ENCODE measurements at places on chromosomes 5 and 9.

DNA sequence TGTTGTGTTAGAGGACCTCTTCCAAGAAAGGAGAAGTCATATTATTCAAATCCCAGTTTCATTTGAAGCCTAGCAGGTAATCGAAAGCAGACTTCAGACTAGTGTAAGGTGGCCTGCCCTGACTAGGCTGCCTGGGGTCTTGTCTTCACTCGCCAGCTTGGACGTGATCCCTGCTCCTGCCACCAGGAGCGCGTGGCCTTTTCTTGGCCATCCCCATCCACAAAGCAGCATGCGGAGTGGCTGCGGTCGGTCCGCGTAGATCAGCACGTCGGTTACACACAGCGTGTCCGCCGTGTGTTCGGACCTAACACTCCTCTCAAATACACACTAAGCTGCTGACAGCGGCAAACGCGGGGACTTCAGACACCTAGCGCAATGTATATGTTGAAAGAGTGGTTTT is 37.3 kb downstream of the CFAP77 start:
- DNase-seq, result no peak

- no peak for DNase-seq
Measured at GRCh38 chr5:89441965-89442364, 559.0 kb upstream of the MEF2C start.

GRCh38 chr9:132873403-132873802 is 4.7 kb downstream of the AK8 start:
- no peak for DNase-seq

DNA sequence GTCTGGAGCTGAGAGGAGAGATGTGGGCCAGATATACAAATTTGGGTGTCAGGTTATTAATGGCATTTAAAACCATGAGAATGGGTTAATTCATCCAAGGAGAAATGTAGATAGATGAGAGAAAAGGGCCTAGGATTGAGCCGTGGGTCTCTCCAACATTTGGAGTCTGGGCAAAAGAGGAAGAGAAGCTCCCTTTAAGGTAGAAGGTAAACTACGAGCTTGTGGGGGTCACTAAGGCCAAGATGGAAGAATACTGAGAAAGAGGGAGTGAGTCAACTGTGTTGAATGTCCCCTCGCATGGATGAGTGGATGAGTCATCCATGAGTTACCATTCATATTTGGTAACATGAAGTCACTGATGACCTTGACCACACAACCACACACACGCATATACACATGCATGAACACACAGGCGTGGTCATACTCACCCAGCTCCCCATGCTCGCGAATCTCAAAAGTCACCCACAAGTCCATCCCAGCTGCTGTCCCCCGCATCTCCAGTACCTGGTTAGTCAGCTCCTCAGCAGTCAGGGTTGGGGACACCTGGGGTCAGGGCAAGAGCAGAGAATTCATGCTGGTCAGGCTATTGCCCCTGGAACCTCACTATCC is 6.8 kb upstream of the FCHSD1 start:
- peak; percentile 56 for DNase-seq

DNA sequence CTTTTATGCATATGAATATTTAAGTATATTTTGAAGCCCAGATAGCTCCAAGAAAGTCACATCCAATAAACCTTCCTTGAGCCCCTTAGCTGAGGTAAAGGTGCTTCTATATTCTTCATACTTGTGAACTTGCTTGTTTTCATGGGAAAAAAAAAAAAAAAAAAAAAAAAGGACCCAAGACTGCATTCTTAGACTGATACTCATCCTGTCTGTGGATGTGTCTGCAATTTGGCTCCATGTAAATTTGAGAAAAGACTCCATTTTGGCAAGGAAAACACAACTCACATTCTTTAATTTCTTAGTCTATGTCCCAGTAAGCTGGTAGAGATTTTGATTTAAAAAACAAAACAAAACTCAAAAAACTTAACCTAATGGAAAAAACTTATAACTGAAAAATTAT is 238.3 kb downstream of the FBXL17 start:
- DNase-seq, result no peak

GRCh38 chr9:4287886-4288588 is 11.8 kb downstream of the GLIS3 start:
- DNase-seq, result no peak

DNA sequence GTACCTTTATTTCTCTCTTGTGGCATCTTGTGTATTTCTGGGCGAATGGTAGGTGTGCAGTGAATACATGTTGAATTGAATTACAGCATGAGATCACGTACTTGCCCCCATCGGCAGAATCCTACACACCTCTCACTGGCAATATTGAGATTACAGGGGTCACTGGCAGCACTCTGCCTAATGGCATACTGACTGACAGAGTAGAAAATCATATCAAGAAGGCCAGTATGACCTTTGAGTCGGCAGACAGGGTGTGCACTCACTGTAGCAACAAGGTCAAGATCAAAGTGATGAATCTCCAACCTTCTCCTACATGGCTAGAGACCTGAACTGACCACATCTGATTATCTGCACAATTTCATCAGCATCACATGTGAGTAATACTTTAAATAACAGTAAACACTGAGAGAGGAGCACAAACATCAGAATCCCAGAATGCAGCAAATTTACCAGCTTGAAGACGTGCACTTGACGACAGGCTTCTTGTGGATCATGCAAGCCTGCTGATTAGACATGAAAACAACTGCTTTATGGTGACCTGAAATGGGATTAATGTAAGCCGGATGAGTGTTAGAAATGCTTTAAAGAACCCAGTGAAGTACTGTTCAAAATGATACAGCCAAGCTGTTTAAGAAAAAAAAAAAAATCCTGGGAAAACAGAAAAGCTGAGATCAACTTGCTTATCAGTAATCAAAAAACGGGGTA is 267.1 kb upstream of the EFNA5 start:
- no peak for DNase-seq

DNA sequence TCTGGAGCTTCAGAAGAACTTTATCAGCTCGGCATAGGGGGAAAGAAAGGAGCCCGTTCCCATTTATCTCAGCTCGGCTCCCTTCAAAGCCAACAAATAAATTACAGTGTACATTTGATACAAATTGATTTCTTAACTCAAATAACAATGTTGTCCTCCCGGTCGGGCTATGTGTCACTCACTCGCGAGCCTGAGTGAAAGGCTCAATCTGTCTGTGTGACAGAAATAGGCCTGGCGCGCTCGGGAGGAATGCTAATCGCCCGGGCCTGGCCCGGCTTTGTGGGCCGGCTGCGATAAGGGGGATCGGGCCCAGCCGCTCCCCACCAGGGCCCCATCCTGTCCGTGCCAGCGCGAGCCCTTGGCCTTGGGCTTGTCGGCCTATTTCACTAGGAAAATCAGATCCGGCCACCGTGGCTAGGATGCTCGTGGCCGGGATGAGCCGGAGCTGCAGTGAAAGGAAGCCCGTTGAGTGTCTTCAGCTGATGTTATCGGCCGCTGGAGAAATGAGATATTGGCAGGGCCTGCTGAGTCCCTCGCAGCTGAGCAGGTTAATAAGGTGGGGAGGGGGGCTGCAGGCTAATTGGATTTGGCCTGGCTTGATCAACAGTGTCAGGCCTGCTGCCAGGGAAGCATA is 258.7 kb downstream of the IRX1 start:
- no peak for DNase-seq

DNA sequence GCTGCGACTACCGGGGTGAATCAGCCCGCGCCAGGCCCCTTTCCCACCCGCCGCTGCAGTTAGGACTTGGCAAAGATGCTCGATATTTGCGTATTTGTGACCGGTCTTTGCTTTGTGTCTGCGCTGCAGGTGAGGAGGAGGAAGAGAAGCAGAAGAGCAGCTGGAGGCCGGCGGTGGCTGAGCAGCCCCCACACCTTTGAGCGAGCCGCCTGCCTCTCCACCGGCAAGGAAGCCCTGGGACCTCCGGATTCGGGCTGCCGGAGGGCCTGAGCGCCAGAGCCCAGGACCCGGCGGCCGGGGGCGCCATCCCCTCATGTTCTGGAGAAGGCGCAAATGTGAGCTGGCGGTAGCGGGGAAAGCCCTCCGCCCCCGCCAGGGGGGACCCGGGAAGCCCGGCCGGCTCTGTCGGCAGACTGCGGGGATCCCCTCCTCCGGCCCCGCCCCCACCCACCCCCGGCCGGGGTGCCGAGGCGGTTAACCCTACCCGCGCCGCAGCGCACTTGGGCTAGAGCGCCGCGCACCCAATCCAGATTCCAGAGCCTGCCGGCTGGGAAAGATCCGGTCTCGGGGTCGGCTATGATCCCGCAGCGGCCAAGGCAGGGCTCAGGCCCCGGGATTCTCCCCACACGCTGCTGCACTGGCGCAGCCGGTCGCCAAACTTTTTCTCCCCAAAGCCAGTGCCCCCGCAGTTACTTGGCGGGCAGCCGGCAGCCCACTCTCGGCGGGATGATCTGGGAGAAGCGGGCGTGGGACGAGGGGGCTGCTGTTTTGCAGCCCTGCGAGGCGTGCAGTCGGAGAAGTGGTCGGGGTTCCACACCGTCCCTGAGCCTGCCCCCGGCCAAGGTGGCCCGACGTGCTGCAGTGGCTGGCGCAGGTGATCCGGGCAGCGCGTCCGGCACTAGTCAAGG is 800 bp upstream of the KCNN2 start:
- no peak for DNase-seq

GRCh38 chr9:81417941-81418340 is 271.4 kb downstream of the TLE1 start:
- no peak for DNase-seq

- DNase-seq, result no peak
Measured at GRCh38 chr5:77231471-77232138, 21.1 kb downstream of the PDE8B start.

Data from HCT116 (cell line).